ENCODE measurements at places on chromosomes 3 and 15.

DNA sequence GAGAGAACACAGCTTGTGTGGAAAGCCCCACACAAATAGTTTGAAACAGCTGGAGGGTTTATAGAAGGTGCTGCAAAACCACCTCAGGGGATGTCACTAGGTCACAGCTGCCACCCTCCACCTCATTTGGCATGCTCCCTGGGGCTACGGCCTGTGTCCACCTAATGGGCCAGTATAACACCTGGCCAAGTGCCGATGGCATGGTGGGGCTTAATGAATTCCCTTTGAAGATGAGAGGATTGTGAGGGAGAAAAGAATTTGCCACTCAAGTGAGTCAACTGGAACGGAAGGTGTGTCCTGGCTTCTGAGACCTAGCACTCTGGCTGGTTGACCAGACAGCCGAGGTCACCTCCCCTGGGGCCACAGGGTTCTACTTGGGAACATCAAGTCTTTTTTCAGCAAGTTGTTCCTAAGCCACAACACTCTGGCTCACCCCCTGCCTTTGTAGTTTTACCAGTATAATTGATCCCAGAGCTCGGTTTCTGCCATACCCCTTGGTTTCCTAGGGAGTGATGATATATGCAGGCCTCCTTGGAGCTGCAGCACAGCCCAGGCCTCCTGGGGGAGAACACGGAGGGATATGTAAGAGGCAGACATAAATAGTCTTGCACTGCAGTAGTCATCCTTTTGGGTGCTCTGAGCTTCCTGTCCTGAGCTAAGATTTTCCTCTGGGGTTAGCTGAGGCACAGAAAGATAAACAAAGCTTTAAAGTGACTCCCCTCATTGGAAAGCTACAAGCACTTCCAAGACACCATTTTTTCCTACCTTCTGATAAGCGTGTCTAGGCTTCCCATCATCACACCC lies 178.2 kb upstream of the LPP start:
- peak; percentile 42 for DNase-seq

DNA sequence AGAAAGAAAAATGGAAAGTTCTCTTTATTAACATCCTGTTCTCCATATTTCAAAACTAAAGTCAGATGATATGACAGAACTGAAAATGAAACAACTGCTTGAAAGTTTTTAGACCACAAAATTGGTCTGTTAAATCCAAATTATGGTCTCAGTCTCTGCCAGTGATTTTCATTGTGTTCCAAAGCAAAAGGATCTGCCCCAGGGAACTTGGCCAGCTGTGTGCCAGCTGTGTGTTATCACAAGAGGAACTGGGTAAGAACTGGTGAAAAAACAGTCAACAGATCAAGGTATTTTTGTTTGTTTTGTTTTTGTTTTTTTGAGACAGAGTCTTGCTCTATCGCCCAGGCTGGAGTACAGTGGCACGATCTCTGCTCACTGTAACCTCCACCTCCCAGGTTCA lies 323.3 kb downstream of the CTNNB1 start:
- DNase-seq, result no peak

- DNase-seq, result no peak
Measured at GRCh38 chr3:65079560-65079959, 391.8 kb upstream of the ADAMTS9 start.

DNA sequence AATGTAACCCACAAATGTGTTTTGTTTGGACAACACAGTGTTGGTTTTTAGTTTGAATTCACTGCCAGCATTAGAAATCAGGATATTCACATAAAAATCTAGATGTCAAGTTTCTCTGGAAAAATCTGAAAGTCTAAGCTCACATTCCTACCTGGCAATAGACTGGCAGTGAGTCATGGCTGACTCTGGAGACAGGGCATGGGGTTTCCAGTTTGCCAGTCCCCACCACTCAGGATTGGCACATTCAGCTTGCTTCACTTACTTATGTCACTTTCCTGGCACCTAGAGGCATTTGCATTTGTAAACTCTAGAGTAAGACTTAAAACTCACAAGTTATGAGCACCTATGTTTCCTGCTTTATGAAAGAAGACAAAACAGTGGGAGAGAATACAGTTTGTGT lies 19.1 kb upstream of the SEC61A1 start:
- DNase-seq, result peak; percentile 69

GRCh38 chr3:58588030-58588614 lies 10.9 kb upstream of the FAM107A start:
- DNase-seq, result peak; percentile 45

- DNase-seq, result no peak
Measured at GRCh38 chr3:30684356-30684755, 78.0 kb downstream of the TGFBR2 start.

GRCh38 chr15:44656298-44656697 lies 7.2 kb downstream of the SPG11 start:
- no peak for DNase-seq

DNA sequence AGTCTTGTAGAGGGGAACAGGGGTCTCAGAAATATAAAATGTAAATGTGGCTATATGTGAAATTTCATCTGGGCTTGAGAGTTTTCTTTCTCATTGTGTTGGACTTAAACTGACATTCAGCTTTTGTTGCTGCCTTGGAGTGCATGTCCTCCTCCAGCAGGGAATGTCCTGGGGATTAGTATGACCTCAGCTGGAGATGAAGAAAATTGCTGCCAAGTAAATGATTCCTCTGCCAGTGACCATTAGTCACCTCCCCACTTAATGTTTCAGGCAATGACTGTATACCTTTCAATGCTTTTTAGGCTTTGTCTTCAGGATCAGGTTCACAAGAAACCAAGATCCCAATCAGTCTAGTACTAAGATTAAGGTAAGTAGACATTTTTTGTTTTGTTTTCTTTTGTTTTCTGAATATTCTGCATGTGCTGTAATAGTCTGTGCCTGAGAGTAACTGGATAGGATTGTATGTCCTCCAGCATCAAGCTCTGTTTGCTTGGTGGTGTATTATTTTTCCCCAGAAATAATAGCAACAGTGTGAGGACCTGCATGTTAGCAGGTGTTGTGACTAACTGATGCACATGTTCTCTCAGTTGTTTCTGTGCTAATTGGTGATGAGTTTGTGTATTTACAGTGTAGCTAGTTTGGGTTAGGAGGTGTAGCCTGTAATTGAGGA lies 18.1 kb upstream of the SLC22A13 start:
- DNase-seq, result peak; percentile 84

DNA sequence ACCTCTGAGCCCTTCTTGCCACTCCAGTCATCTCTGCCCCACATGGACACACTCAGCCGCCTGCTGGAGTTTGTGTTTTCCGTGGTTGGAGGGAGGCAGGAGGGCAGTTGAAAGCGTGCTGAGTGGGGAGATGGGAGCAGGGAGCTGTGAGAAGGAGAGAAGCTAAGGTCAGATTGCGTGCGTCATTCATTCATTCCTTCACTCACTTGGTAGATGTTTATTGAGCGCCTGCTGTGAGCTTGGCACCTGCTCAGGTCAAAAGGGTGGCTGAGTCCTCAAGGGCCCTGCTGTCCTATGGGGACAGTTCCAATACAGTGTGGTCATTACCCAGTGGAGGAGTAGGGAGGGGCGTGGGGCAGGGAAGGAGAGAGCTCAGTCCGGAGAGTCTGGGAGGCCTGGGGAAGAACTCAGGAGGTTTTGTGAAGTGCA lies 23.5 kb downstream of the LIMD1 start:
- DNase-seq, result no peak

- no peak for DNase-seq
Measured at GRCh38 chr15:36887214-36887961, 213.0 kb downstream of the MEIS2 start.

GRCh38 chr3:17322106-17322793 lies 420.2 kb downstream of the TBC1D5 start:
- no peak for DNase-seq

DNA sequence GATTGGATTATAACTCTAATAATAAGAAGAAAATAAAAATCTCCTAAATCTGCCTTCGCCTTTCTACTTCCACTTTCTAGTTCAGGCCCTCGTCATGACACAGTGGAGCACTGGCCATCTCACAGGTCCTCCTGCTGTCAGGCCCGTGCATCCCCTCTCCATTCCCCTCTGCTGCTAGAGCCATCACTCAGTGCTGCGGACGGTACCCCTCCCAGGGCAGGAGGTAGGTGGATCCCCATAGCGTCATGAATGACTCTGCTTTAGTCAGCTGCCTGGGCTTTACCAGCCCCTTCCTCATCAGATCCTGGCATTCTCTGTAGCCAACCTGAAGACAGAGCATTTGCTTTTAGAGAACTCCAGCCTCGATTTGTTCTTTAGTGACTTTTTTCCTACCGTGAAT lies 12.0 kb upstream of the PPP1R2 start:
- DNase-seq, result no peak

DNA sequence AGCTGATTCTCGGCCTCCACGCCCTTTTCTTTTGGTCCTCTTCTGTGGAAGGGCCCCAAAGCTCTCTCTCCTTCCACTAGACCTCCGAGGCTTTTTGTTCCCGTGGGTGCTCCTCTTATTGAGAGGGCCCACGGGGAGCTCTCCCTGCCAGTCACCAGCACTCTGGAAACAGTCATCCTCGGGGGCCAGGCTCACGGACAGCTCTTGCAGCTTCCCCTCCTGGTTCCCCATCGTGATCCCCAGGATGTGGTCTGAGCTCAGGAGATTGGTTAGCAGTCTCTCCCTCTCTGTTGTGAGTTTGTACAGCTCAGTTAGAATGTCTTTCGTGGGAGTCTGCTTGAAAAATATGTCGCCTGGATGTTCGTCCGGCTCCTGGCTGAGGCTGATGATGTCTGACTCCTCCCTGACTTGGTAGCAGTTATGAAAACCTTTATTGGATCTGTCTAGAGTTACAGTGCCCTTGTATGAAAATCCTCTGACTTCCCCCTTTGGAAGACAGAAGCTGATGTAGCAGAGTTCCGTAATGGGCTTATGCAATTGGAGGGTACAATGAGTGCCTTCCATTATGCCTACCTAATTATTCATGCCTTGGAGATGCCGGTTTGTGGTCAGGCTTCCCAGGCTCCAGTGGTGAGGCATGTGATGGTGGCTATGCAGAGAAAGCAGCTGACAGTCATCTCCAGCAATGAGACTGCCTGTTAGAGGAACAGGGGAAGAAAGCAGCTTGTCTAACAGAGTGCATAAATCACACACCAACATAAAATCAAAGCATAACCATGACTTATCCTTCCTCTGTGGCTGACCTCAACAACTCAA lies 40.0 kb downstream of the FMN1 start:
- peak; percentile 58 for DNase-seq

DNA sequence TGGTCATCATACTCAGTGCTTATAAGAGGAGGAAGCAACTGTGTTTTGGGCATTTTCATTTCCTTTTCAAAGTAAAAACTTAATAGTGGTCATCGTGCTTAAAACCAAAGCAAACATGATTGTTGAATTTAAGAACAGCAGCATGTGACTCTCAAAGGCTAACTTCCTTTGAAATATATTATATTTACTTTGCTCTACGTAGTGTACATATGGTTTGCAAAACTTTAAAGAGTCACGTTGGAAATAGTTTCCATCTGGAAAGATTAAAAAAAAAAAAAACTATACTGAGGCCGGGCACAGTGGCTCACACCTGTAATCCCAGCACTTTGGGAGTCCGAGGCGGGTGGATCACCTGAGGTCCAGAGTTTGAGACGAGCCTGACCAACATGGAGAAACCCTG lies 367.9 kb upstream of the BCHE start:
- no peak for DNase-seq

GRCh38 chr3:32595323-32595722 lies 24.7 kb upstream of the DYNC1LI1 start:
- no peak for DNase-seq

DNA sequence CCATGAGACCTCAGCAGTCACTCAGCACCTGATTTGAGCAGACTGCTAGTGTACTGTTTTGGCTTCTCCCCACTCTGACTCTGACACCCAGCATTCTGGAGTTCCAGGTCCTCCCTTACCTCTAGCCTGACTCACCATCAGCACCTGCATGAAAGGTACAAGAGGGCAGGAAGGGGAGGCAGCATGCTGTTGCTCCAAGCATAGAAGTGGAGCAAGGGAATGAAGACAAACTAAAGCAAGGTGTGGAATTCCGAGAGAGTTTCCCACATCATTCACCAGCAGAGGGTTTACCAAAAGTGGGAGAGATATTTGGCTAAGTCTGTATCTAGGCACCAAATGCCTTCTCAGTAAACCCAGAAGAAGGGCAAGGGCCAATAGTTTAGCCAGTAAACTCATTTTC lies 21.3 kb downstream of the HEXA start:
- DNase-seq, result no peak

DNA sequence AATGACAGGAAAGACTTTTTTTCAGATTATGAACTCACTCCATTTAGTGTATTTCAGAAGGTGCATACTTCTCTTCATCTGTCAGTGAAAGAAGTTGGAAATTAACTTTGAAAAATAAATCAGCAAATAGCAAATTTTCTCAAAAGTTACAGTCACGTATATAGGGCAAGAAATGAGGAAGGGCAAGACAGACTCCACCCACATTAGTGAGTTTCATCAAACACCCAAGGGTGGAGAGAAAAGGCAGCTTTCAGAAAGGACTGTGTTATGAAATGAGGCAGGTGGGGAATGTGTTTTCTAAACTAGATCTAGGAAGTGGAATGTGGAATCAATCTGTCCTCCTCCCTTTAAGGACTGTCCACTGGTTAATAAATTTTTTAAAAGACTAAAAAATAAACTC lies 2.9 kb downstream of the SLC22A13 start:
- DNase-seq, result no peak

DNA sequence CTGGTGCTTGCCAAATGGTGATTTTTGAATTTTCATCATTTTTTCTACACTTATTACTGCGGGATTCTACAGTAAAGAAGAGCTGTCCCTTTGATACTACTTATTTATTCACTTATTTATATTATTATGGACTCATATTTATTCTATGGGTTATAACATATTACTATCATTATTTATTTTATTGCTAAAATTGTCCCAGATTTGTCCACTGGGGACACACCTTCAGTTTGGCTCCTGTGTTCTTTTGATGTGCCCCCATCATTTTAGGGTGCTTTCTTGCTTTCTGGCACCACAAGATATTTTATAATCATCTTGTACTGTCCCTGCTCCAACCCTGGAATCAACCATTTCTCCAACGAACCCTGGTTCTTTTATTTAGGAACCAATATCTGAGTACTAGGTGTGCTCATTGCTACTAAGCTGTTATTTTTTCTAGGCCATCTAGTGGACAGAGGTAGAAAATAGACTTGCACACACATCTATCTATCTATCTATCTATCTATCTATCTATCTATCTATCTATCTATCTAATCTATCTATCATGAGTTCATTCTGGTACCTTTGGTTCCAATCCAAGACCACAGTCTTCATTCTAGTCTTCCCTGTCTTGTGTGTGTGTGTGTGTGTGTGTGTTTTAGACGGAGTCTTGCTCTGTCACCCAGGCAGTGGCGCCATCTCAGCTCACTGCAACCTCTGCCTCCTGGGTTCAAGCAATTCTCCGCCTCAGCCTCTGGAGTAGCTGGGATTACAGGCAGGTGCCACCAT lies 16.0 kb downstream of the SLC22A14 start:
- peak; percentile 23 for DNase-seq

- DNase-seq, result peak; percentile 23
Measured at GRCh38 chr3:100702082-100702979, 7.0 kb upstream of the TFG start.

DNA sequence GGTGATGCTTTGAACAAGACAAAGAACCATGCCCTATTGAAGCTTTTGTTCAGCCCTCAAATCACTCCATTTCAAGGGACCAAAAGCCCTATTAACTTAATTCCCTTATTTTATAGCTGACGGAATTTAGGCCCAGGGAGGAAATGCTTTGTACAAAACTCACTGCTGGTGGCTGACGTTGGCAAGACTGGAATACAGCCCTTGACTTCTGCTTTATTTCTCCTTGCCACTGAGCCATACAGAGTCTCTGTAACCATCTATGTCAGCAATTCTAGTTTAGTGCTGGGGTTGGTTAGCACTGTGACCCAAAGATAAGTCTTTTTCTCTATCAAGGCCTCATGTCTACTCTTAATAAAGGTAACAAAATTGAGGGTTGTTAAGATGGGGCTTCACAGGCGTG lies 316.1 kb upstream of the TPRG1 start:
- DNase-seq, result no peak

- peak; percentile 52 for DNase-seq
Measured at GRCh38 chr15:51307811-51308210, 30.6 kb downstream of the CYP19A1 start.

All from MCF 10A (cell line).